Activated CD4-positive, CD25-positive, alpha-beta regulatory T cell treated with anti-CD3 and anti-CD28 coated beads, Interleukin-2, amount 50 U/mL, for 24 hours (primary cell): ENCODE measurements at places on chromosomes 11 and 22.

DNA sequence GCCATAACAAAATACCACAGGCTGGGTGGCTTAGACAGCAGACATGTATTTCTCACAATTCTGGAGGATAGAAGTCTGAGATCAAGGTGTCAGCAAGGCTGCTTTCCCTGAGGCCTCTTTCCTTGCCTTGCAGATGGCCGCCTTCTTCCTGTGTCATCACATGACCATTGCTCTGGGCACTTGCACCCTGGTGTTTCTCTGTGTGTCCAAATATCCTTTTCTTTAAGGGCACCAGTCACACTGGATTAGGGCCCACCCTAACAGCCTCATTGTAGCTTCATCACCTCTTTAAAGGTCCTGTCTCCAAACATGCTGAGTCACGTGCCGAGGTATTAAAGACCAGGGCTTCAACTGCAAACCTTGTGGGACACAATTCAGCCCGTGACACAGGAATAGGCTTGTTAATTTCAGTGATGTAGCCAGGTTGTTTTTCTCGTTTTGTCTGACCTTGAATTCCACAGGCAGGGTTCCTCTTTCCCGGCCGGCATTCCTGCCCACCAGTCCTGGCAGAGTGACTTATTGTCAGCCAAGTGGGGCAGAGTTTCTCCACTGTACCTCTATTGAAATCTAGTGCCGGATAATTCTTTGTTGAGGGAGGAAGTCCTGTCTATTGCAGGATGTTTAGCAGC lies 100.1 kb downstream of the KCNQ1OT1 start:
- ATAC-seq, result no peak

- no peak for ATAC-seq
Observed at GRCh38 chr11:33724644-33725035, 11.6 kb downstream of the CD59 start.

GRCh38 chr11:64100360-64100759 lies 64.6 kb downstream of the FLRT1 start:
- no peak for ATAC-seq

- ATAC-seq, result no peak
Observed at GRCh38 chr22:49324527-49325491, 502.9 kb downstream of the BRD1 start.

GRCh38 chr11:64810891-64811272 lies 531 bp upstream of the MEN1 start:
- peak; percentile 30 for ATAC-seq

DNA sequence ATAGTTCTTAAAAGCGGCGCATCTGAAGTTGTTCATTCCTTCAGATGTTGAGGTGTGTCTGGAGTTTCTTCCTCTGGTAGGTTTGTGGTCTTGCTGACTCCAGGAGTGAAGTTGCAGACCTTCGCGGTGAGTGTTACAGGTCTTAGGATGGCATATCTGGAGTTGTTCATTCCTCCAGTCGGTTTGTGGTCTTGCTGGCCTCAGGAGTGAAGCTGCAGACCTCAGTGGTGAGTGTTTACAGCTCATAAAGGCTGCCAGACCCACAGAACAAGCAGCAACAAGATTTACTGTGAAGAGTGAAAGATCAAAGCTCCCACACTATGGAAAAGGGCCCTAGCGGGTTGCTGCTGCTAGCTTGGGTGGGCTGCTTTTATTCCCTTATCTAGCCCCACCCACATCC lies 201.7 kb upstream of the PDGFD start:
- no peak for ATAC-seq
